Ecto neural progenitor cell (in vitro differentiated cells): ENCODE measurements at places on chromosomes 3 and 15.
A peak's percentile ranks its signal among the peaks of the same experiment; 100 is the strongest.

GRCh38 chr15:70833861-70834765 is 19.8 kb downstream of the LARP6 start:
- DNase-seq, result no peak

DNA sequence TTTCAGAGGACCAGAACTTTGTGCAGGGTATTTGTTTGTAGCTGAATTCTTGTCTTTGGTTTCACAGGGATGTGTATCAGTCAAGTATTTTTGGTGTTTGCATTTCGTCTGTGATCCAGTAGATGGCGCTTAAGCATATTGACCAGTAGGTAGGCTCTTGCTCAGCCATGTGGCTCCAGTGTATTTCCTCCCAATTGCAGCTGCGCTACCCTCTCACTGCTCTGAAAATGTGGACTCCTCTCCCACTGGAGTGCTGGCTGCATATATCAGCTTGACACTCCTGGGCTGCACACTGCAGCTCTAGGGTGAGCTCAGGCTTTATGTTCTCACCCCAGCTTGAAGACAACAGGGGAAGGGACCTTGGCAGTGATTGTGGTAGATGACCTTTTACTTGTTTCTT is 1264.3 kb upstream of the ALCAM start:
- DNase-seq, result peak; percentile 57

DNA sequence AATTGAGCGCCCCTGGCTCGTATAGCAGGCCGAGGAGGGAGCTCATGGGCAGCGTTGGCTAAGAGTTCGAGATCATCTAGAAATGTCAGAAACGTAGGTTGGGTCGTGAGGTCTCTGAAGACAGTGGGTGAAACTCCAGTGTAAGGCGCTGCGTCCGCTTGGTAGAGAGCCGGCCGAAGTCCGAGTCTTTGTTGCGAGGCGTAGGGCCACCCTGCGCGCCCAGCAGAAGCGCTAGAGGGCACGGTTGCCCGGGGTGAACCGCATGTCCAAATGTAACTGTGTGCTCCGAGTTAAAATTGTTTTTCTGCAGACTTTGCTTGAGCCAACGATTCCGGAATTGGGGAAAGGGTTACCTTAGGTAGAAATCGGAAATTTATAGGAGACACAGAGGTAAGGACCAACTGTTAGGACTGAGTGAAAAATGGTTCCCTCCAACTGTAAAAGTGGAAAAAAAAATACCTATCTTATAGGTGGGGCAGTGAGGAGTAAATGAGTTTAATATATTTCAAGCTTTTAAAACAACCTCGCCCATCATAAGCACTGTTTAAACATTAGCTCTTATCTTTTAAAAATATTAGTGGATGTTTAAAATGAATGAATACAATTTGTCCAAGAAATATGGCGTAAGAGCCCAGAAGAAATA is 993 bp upstream of the SIAH2 start:
- DNase-seq, result peak; percentile 73

DNA sequence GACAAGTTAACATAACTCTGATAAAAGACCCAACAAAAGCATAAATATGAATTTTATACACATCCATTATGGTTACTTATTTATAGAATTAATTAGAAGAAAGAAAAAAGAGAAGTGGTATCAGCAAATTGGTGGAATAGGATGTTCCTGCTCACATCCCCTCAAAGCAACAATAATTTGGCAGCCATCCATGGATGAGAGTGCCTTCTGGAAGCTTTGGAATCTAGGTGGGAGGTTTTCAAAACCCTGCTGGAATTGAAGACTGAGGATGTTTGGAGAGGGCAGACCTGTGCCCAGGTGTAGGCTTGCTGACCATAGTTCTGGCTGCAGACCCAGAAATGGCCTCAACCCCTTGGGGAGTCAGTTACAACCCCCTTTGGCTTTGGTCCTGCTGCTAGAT is 91.2 kb downstream of the EDEM1 start:
- DNase-seq, result no peak

GRCh38 chr15:70036585-70037291 is 61.0 kb downstream of the TLE3 start:
- DNase-seq, result no peak

DNA sequence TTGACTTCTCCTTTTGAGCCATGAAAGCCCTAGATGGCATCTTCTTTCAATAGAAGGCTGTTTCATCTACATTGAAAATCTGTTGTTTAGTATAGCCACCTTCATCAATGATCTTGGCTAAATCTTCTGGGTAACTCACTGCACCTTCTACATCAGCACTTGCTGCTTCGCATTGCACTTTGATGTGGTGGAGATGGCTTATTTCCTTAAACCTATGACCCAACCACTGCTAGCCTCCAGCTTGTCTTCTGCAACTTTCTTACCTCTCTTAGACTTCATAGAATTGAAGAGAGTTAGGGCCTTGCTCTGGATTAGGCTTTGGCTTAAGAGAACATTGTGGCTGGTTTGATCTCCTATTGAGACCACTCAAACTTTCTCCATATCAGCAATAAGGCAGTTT is 189.8 kb downstream of the PLCL2 start:
- DNase-seq, result no peak

- DNase-seq, result no peak
Observed at GRCh38 chr15:23083115-23083514, 43.7 kb upstream of the TUBGCP5 start.

DNA sequence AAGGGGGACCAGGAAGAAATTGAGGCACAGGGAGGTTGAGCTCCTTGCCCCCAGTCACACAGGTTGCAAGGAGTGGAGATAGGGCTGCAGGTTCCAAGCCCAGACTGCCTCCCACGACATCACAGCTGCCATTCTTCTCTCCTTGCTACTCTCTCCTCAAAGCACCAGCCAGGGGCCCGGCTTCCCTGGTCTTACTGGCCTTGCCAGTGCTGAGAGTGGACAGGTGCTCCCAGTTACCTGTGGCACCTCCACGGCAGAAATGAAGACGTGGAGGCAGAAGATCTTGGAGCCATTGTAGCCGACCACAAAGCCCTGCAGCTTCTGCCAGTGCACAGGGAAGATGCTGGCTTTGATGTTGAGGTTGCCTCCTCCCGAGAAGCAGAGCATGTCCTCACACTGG is 17.9 kb upstream of the ACAD9 start:
- DNase-seq, result no peak

DNA sequence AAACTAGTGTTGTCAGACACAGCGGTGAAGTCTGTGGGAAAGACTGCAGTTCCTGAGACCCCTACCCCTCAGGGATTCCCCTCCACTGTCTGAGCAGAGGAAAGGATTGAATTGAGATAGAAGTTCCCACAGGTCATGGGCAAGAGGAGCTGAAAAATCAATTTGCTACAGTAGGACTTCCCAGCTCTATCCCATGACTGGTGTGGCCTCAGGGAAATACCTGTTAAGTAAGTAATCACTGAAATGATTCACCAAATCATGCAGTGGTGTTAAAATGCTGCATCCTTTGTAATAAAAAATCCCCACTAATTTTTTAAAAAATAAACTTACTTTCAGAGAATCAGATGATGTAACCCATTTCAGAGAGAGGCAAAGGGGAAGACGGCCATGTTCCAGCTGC is 45.0 kb upstream of the SPRED1 start:
- no peak for DNase-seq

DNA sequence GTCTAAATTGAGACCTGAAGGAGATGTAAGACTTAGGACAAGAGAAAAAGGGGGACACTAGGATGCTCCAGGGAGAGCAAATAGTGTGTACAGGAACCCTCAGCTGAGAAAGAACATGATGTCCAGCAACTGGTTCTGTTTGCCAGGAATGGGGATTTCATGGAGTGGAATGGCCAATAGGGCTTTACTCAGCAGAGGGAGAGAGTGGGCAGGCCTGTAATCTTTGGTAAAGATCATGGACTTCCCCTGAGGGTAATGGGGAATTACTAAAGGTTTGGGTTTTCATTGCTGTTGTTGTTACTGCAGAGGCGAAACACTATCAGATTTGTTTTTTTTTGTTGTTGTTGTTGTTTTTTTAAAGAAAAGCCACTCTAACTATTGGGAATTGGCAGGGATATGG is 99.0 kb downstream of the SCN11A start:
- no peak for DNase-seq

DNA sequence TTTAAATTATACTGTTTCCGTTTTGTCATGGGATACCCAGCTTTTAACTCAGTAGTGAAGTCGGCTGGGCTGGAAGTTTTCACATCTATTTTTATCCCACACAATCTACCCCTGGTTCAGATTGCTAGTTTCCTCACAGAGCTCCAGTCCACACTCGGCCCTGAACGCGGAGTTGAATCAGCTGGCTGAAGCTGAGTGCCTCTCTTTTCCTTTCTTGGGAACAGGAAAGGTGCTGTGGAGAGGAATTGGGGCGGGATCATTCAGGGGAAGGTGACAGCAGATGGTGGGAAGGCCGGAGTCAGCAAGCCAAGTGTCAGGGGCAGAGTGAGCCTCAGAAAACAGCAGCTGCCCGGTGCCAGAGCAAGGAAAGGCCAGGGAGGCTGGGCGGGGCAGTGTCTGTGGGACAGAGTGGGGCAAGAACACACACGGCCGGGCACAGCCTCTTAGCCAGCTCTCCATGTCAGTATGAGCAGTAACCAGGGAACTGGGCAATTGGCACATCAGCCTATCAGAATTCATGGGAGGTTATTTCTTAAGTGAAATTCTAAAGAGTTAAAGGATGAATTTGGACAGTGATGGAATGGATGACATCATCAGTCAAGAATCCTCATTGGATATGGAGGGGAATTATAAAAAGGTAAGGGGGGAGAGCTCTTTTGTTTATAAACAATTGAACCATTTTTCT is 135.7 kb upstream of the IL12A start:
- no peak for DNase-seq

DNA sequence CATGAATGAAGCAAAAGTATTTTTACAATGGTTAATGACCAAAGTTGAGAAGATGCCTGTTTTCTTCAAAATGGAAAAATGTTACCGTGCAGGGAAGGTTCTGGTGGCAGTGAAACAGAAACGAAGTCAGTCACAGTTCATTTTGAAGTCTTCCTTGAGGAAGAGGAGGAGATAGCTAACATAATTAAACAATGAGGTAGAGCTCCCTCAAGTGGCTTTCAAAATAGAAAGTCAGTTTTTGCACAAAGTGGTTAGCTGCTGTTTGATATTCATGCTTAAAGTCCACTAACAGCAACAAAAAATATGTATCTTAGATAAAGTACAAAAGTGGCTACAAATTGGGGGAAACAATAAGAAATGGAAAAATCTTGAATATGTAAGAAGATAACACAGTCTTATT is 87.3 kb downstream of the TFG start:
- no peak for DNase-seq

GRCh38 chr3:36923523-36923943 is 21.3 kb downstream of the TRANK1 start:
- DNase-seq, result no peak

GRCh38 chr3:47096959-47097358 is 67.0 kb downstream of the SETD2 start:
- DNase-seq, result no peak

- peak; percentile 40 for DNase-seq
Observed at GRCh38 chr3:157077565-157077991, 82.4 kb downstream of the CCNL1 start.

GRCh38 chr3:50466177-50466576 is 37.3 kb downstream of the CACNA2D2 start:
- no peak for DNase-seq

DNA sequence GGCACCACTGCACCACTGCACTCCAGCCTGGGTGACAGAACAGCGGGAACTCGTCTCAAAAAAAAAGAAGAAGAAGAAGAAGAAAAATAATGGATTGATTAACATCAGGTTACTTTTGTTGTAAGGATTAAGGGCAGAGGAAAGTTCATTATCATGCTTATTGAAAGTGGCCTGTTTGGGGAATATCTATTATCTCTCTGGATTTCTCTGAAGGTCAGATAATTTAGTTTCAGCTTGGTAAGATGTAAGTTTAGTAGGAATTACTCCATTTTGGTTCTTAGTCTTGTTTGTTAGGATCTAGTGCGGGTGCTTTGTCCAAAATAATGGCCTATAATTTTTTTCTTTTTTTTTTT is 2.5 kb upstream of the MTMR14 start:
- DNase-seq, result no peak

DNA sequence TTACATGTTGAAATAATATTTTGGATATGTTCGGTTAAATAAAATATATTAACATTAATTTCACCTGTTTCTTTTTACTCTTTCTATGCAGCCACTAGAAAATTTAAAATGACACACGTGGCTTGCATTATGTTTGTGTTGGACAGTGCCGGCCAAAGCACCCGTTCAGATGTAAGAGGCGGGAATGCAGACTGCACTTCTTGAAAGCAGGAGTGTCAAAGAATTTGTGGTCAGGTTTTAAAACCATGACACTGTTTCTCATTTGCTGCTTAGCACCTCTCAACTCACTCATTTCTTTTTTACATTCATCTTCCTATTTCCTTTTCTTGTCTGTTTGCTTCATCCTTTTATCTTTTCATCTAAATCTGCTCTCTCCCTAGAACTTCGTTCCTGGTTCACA is 35.3 kb upstream of the MINAR1 start:
- no peak for DNase-seq

DNA sequence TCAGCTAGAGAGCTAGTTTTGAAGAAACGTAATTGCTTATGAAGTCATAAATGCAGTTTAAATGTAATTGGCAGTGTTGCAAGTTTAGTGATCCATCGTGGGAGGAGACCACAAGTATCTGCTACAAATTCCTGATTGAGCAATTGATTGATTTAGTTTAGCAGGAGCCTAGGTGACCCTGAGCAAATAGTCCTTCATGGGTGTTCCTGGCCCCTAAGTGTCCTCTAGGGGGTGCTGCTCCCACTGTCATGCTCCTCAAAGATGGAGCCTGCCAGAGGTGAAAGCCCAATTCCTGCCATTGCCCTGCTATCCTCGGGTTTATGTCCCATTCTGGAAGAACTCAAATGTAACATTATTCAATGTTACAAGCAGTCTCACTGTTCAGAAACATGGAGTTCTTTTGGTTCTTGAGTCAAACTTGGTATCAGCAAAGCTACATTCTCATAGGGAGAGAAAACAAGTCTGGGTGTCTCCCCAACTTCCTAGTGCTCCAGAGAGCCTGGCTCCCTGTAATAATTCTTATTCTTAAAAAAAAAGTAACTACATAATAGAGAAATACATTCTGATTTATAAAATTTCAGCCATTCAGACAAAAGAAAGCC is 29.8 kb upstream of the SENP5 start:
- peak; percentile 58 for DNase-seq

DNA sequence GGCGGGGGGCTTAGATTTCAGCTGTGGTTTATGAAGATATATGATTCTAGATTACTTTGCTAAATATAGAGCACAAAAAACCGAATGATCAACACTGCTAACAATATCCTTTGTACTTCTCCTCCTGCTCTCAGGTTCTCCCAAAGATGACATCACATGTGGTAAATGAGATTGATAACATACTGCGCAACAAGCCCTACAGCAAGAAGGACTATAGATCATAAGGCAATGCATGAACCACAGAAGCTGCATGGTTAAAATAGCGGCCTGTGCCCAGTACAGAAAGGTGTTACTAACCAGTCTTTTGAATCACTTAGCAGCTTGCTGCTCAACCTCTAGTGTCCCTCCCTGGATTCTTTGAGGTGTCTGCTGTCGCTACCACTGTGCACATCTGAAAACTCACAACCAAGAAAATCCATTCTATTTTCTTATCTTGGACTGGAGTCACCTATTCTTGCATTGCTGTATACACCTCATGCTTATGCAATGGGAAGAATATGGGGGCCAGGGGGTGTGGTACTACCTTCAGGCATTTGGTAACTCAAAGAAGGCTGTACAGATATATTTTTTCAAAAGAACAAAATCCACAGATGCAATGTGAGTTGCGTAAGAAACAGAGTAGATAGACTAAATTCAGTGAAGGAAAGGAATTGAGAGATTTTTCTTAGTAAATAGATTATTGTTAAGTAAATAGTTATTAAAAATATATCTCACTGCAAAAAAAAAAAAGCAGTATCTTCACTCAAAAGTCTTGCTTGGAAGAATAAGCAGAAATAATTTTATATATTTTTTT is 18.2 kb downstream of the SSR3 start:
- DNase-seq, result no peak
